Hematopoietic multipotent progenitor cell treated with erythropoietin and hydrocortisone succinate and interleukin-3 and kit ligand, for 15 days (in vitro differentiated cells): ENCODE measurements at places on chromosomes 5 and 9.
A peak's percentile ranks its signal among the peaks of the same experiment; 100 is the strongest.

- DNase-seq = no peak
Observed at GRCh38 chr5:128649192-128649591, 111.1 kb upstream of the FBN2 start.

GRCh38 chr5:132376694-132377641 is 7.5 kb downstream of the SLC22A5 start:
- no peak for DNase-seq

GRCh38 chr9:133645021-133645765 is 9.0 kb downstream of the DBH start:
- DNase-seq = no peak

DNA sequence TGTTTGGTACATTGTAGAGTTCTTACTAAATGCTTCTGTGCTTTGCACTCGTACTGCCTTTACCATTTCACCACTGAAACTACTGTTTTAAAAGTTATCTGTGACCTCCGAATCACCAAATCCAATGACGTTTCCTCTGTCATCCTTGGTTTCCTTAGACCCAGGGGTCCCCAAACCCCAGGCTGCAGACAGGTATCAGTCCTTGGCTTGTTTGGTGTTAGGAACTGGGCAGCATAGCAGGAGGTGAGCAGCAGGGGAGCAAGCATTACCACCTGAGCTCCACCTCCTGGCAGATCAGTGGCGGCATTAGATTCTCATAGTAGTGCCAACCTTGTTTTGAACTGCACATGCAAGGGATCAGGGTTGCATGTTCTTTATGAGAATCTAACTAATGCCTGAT is 26.8 kb upstream of the APC start:
- DNase-seq = no peak

DNA sequence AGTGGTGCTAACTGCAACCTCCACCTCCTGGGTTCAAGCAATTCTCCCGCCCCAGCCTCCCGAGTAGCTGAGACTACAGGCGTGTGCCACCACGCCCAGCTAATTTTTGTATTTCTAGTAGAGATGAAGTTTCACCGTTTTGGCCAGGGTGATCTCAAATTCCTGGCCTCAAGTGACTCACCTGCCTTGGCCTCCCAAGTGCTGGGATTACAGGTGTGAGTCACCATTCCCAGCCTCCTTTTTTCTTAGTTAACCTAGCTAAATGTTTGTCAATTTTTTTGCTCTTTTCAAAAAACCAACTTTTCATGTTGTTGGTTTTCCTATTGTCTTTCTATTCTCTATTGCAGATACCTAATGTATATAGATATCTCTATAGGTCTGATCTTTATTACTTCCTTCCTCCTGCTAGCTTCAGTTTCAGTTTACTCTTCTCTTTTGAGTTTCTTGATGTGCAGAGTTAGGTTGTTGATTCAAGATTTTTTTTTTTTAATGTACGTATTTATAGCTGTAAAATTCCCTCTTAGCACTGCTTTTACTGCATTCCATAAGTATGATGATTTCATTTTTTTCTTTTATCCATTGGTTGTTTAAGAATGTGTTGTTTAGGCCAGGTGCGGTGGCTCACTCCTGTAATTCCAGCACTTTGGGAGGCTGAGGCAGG is 32.9 kb downstream of the FGD3 start:
- no peak for DNase-seq

GRCh38 chr5:1174122-1174936 is 27.1 kb upstream of the SLC6A19 start:
- peak; percentile 56 for DNase-seq

GRCh38 chr9:95484225-95484624 is 32.5 kb downstream of the PTCH1 start:
- DNase-seq = no peak

GRCh38 chr5:173743641-173744343 is 127.3 kb upstream of the BOD1 start:
- no peak for DNase-seq

- peak; percentile 60 for DNase-seq
Observed at GRCh38 chr9:120877276-120878034, 467 bp upstream of the PHF19 start.

DNA sequence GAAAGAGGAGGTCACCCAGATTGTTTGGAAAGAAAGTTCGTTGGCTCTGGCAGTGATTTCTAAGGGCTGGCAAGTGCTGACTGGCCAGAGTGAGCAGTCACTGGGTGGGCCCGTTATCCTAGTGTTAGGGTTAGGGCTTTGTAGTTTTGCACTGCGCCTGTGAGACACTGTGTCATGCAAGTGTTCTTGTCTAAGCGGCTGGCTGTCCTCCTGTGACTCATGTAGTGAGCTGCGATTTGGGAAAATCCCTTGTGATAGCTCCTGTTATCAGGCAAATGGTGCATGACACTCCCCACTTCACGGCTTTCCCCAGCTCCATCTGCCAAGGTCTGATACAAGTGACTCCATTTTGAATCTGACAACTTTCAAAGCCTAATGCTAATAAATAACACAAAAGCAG is 526.0 kb upstream of the ADAMTS16 start:
- no peak for DNase-seq

- no peak for DNase-seq
Observed at GRCh38 chr5:54696931-54697330, 179.4 kb downstream of the SNX18 start.

- DNase-seq = no peak
Observed at GRCh38 chr9:122130837-122131236, 28.7 kb downstream of the NDUFA8 start.

DNA sequence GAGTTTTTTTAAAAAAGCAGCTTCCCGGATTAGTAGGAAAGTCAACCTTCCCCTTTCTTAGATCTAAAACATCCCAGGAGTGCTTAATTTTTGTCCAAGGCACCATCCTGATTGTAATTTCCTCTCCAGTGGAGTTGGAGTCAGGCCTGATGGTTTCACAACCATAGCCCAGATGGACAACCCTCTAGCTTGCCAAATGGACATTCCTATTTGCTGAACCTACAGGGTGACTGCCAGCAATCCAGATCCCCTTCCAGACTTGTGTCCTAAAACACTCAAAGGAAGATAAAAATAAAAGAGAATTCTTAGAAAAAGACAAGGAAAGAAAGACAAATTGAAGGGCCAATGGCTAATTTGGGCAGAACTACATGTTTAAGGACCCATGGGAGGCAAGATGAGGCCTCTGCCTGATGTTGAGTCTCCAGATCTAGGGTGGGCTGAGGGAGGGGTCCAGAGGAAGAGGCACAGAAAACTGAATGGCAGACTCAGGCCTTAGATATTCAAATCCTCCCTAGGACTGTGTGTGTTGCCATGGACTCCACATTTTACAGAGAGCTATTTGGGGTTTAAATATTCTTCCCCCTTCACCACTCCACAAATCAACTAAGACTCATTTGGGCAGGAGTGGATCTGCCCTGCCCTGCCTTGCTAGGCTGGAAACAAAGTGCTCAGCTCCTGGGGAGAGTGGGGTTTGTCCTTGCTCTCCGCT is 38.5 kb upstream of the SLC44A1 start:
- DNase-seq = no peak

GRCh38 chr5:113181853-113182490 is 205.4 kb downstream of the DCP2 start:
- DNase-seq = no peak

GRCh38 chr5:6321078-6321477 is 57.3 kb downstream of the MED10 start:
- peak; percentile 9 for DNase-seq

GRCh38 chr5:143543358-143544255 is 140.1 kb upstream of the NR3C1 start:
- no peak for DNase-seq

DNA sequence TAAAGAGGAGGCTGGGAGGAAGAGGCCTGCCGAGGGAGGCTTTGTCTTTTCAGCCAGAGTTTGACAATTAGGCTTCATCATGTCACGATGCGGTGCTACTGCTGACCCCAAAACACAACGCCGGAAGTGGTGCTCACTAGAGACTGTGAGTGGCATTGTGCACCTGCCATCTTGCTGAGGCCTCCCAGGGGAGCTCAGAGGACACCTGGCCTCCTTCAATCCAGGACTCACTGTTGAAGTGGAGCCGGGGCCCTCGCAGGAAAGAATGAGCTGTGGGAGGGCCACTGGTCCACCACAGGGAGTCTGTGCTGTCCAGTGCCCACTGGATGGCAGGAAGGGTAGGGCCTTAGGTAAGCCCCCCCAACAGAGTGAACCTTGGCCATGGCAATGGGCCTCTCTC is 12.7 kb upstream of the SLC25A48 start:
- no peak for DNase-seq

DNA sequence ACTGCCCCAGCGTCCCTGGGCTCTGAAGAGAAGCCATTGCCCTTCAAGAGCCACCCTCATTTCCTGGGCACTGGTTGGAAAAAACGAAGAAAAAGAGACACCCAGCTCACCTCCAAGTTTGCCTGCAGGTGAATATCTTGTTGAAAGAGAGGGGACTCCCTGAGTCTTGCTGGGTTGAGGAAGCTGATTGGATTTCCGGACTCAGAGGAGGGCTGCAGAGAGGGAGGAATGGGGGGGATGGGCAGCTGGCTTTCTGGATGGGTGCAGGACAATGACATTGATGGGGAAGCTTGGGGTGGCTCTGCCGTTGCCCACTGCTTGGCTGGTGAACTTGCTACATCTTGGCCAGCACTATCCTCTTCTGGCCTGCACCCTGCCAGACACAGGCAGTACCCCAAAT is 31.0 kb upstream of the IER5L start:
- DNase-seq = no peak

DNA sequence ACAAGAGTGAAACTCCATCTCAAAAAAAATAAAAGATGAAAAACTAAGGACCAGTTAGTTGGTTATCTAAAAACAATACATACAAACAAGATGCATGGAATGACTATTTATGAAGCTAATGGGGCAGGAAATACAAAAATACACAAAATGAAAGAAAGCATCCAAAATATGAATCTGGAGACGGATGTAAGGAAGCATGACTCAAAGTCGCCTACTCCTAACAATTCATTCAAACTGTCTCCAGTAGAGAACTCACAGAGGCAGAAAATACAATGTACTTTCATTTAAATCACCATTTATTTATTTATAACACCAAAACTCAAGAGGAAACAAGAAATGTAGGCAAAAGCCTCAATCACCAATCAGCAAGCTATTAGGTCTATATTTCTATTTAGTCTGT is 68.4 kb downstream of the SCAI start:
- DNase-seq = no peak

GRCh38 chr9:87069690-87070089 is 122.4 kb upstream of the GAS1 start:
- no peak for DNase-seq

GRCh38 chr9:21804331-21804730 is 1.9 kb downstream of the MTAP start:
- no peak for DNase-seq

DNA sequence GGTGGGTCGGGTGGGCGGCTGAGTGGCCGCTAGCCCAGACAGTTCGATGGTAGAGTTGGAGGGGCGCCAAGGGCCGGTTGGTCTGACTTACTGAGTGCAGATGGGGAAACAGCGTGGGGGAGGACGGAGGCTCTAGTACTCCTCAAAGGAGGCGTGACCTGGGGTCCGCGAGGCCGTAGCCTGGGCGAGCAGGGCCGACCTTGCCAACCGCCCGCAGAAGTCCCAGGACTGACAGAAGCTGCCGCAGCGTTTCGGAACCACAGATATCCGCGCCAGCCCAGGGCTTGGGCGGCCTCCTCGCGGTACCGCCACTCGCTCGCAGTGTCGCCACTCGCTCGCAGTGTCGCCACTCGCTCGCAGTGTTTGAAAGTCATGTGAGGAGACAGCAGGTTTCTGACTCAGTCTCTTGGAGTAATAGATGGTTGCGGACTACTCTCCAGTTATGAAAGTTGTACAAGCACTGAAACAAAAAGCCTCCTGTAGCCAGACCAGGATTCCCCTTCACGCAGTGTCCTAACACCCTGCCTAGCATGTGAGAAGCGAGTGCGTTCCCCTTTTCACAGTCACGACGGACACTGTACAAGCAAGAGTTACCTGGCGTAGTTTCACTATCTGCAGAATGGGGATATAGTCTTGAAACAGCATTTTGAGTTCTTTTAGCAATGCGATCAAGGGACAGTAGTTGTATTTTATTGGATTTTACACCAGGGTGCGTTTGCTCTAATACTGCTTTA is 674 bp downstream of the TMEM38B start:
- peak; percentile 54 for DNase-seq

DNA sequence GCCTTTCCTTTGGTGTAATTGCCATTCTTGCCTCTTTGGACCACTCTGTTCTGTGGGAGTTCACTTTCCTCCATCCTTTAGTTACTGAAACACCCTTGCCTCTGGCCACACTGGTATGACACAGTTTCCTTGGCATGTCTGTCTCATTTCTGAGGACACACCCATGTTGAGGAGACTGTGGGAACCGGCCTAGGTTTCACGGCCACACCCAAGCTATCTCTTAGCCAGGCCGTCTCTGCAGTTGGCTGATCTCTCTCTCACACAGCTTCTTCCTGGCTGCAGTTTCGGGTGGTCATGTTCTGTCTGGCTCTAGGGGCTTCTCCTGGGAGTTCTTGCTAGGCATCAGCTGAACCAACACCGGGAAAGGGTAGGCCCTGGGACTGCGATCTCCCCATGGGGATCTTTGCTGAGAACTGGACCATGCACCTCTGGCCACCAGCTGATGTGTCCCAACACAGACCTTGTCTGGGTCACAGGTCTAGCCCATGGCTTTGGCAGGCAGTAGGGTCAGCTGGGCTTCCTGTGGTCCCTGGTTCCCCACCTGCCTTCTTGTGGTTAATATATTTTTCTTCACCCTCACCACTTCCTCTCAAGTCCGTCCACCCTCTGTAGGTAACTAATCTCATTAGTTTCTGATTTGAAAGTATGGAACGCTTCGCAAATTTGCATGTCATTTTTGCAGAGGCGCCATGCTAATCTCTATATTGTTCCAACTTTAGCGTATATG is 24.9 kb downstream of the ARHGEF37 start:
- DNase-seq = peak; percentile 98

- DNase-seq = no peak
Observed at GRCh38 chr9:130041648-130042405, 1.2 kb downstream of the FNBP1 start.

- no peak for DNase-seq
Observed at GRCh38 chr5:93107805-93108520, 473.1 kb downstream of the NR2F1-AS1 start.

GRCh38 chr9:69120380-69121154 is 53.5 kb upstream of the TJP2 start:
- no peak for DNase-seq

- no peak for DNase-seq
Observed at GRCh38 chr5:167710444-167711073, 580.9 kb upstream of the WWC1 start.

- no peak for DNase-seq
Observed at GRCh38 chr9:106620866-106621265, 242.1 kb upstream of the ZNF462 start.

GRCh38 chr5:96648593-96648992 is 13.6 kb upstream of the CAST start:
- DNase-seq = no peak

GRCh38 chr5:58503390-58504046 is 12.3 kb downstream of the GAPT start:
- no peak for DNase-seq

GRCh38 chr5:116650544-116650943 is 75.9 kb upstream of the SEMA6A start:
- no peak for DNase-seq

GRCh38 chr5:159814805-159815585 is 101.3 kb upstream of the ADRA1B start:
- DNase-seq = no peak
